ENCODE measurements at places on chromosomes 7 and 10.

DNA sequence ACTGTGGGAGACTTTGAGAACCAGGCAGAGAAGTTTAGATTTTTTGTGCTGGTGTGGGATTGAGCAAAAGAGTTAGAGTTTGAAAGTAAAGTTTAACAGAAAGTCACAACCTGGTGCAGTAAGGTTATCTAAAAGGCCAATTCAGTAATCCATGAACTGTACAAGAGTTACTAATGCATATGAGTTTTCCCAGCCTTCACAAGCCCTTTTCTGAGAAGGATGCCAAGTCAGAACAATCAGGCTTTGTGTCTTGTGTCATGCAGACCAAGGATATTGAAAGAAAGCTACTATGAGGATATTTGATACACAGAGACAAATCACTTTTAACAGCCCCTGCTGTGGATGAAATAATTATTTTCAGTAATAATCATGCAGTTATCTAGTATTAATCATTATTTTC lies 68.8 kb upstream of the MYO3A start:
- no peak for DNase-seq

DNA sequence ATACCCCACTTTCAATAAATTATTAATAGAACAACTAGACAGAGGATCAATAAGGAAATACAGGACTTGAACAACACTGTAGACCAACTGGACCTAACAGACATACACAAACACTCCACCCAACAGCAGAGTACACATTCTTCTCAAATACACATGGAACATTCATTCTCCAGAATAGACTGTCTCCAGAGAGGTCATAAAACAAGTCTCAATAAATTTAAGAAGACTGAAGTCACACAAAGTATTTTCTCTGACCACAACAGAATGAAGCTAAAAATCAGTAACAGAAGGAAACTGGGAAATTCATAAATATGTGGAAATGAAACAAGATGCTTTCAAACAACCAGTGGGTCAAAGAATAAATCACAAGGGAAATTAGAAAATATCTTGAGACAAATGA lies 119.8 kb downstream of the SMURF1 start:
- DNase-seq = no peak

DNA sequence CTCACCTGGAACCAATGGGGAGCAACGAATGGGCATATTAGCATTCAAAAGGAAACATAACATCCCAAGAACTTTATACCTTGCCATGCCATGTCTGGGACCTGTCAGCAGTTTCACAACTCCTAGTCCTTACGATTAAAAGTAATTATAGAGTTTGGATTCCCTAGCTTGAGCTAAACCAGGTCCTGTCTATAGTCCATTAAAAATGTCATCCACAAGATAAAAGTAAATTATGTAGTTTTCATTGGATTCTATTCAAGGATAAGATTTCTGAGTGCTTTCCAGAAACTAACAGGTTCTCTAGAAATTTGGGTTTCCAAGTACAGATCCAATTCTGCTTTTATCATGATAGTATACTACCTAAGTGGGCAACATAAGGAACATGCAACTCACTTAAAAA lies 163.6 kb upstream of the PTN start:
- DNase-seq = no peak

DNA sequence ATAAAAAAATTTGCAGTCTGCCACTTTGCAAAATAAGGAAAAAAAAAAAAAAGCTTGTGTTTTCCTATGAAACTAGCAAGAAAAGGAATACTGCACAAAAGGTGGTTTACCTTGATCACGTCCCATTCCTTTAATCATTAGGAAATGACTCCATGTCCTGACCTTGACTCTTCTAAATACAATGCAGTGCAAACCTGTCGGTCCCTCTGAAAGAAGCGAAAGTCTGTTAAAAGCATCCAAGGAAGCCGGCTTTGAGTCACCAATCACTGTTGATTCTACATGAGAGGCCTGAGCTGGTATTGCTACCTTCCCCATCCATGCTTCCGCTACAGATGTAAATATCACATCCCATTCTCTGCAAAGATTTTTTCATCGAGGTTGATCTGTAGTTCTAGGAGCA lies 652.1 kb downstream of the SDK1 start:
- no peak for DNase-seq

- DNase-seq = no peak
These were observed 149.7 kb downstream of the WNT2 start for GRCh38 chr7:117173035-117173770.

DNA sequence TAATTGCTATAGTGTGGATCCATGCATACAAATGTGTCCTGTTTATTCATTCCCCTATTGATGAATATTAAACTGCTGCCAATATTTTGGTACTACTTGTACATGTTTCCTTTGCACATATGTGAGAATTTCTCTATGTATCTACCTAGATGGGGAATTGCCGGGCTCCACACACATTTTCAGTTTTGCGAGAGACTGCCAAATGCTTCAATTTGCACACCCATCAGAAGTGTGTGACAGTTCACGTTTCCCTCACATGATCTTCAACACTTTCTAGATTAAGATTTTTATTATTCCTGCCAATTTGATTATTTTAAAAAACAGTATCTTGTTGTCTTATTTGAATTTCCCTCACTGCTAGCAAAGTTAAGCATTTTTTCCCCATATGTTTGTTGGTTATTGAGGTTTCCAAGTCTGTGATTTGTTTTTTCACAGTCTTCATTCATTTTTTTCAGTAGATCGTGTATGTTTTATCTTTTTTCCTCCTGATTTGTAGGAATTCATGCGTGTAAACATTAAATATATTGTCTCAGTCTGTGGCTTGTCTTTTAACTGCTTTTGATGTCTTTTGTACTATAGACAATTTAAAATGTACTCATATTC lies 2.4 kb upstream of the KLF14 start:
- DNase-seq = no peak

- DNase-seq = no peak
These were observed 573.8 kb downstream of the POM121L12 start for GRCh38 chr7:53609185-53609584.

DNA sequence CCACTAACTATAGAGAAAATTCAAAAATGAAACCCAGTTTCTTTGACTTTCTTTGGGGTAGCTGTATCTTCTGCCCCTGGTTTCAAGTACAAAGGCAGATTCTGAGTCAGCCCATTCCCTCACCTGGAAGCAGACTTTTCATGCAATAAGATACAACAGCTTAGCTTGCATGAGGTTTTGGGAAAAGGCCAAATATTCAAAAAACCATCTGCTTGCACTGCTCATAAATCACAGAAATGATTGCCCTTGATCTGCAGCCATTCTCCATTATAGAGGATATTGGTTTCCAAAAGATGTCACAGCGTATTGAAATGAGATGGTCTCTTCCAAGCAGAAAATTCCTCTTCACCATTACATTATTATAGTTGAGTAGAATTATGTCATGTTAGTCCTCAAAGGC lies 354.0 kb downstream of the PHF14 start:
- DNase-seq = no peak

DNA sequence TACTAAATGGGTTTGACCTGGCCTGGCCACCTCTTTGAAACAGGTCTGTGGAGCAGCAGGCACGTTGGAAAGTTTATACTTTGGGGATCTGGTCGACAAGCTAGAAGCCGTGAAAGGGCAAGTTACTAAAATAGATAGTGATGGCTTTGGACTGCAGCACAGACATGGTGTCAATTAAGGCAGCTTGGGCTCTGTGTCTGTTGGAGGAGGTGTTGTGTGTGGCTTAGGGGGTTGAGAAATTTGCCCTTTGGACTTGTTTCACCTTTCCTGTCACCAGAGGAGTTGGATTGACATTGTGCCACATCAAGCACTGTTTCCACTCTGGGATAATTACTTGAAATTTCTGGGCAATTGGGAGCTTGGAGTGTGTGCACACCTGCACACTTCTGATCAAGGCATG lies 251.8 kb upstream of the MKI67 start:
- no peak for DNase-seq

- no peak for DNase-seq
These were observed 5.7 kb downstream of the ATG9B start for GRCh38 chr7:151018421-151019129.
